ENCODE measurements at places on chromosomes 7 and 10.

GRCh38 chr10:45580371-45581215, 92.0 kb downstream of the ZFAND4 start:
- DNase-seq = no peak

DNA sequence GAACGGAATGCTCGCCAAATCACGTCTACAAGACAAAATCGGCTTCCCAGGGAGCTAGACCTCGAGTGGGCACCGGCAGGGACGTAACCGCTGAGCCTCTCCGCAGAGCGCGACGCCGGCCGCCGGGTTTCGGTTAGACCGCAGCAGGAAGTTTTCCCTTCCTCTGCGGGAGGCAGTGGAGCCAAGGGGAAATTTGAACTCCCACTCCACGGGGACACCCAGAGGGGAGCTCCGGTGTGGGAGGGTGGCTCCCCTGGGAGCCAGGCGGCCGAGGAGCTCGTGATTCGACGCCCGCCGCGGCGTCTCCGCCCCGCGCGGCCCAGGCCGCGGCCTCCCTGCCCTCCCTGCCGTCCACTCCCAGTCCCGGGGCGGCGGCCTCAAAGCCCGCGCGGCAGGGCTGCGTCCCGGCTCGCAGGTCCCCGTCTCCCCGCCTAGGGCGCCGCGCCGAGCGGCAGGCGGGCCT, 426 bp downstream of the SYPL1 start:
- peak; percentile 17 for DNase-seq

GRCh38 chr10:31075434-31075833, 43.8 kb upstream of the ZNF438 start:
- no peak for DNase-seq

- no peak for DNase-seq
Observed at GRCh38 chr7:104267701-104268368, 60.0 kb upstream of the ORC5 start.

DNA sequence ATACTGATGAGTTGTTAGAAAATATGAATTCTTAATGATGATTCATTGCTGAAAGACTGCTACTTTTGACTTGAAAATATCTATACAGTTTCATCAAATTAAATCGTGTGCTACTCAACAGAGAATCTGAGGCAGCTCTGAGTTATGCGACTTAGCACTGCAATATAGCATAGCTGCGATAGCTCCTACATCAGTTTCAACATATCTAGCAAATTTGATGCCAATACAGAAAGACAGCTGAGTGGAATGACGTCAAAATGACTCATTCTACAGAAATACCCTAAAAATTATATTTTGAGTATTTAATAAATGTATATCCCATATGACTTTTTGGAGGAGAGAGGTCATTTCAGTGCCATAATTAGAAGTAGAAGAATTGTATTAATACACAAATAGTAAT, 1.1 kb upstream of the TARP start:
- no peak for DNase-seq

DNA sequence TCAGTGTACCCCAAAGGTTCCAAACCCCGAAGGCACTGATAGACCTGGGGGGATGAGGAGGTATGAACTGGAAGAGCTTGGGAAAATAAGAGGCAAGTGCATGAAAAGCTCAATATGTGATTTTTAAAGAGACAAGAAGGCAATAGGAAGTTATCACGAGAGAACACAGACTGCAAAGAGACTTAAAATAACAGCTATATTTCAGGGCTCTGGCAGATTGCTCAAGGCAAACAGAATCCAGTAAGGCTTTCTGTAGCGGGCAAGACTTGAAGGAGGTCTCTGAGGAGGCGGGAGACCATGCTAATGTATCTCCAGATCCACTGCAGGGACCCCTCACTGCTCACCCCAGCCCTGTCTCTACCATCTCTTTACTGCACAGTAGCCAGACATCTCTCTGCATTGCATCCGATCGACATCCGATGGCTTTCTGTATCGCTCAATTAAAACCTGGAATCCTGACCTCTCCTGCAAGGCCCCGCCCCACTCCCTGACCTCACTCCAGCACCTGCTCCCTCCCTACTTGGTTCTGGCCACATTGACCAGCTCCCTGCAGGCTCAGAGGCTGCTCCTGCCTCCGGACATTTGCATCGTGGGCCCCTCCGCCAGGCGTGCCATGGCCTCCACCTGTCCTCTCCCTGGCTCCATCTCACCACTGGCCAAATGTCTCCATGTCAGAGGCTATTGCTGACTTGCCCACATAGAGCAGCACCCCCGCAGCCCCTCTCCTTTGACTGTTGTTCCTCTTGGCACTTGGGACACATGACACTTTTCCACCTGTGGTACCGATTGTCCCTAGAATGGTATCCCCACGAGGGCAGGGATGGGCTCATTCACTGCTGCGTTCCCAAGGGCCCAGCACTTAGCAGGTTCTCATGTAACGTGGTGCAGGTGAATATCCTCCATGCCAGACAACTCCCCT, 118.0 kb downstream of the PRKAG2 start:
- no peak for DNase-seq

DNA sequence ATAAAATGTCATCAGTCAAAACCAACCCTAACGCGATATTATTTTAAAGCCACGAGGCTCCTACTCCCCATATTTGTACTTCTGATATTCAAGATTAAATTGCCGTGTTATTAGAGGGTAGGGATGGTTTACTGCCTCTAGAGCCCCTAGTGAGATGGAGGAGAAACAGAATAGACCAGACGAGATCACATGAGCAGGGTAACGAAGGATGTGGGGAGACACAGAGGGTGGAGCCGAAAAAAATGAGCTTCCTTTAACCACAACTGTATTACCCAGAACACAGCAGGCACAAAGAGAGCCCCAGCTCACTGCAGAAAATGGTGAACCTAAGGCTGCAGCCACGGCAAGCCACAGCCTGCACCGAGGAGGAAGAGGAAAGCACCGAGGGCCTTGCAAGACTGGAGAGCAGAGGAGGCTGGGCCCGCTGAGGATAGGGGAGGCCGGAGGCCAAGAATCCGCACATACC, 14.3 kb downstream of the ZC3HAV1 start:
- DNase-seq = peak; percentile 46

DNA sequence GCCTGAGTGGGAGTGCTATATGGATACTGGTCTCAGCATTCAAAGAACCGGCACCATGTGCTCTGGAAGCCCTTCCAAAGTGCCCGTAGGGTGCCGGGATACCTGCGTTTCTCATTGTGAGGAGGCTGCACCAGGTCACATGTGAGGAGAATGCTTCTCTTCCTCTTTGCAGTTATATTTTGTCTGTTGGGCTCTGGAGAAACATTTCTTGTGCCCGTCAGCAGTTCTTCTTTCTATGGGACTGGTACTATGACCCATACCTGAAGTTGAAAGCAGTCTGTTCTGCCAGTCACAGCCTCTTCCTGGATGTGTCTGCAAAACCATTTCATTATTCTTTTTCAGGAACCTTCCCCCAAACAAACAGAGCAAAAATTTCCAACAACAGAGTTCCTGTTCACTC, 465.0 kb downstream of the SUGCT start:
- DNase-seq = no peak

GRCh38 chr7:155746188-155746587, 66.1 kb downstream of the SHH start:
- no peak for DNase-seq

- DNase-seq = no peak
Observed at GRCh38 chr10:117370205-117370604, 5.0 kb downstream of the PDZD8 start.

- no peak for DNase-seq
Observed at GRCh38 chr10:60732807-60733516, 45.3 kb upstream of the CDK1 start.

Measured in stimulated activated CD8-positive, alpha-beta memory T cell treated with anti-CD3 and anti-CD28 coated beads, Interleukin-2, amount 100 ng/mL, for 1 hour (primary cell).